ENCODE measurements at places on chromosomes 13 and 19.

- no peak for DNase-seq
These were observed 18.1 kb downstream of the SUGT1 start for GRCh38 chr13:52670726-52671125.

GRCh38 chr19:49651029-49651819, 9.2 kb downstream of the SCAF1 start:
- no peak for DNase-seq

- no peak for DNase-seq
These were observed 12.3 kb upstream of the BSG start for GRCh38 chr19:560121-560520.

DNA sequence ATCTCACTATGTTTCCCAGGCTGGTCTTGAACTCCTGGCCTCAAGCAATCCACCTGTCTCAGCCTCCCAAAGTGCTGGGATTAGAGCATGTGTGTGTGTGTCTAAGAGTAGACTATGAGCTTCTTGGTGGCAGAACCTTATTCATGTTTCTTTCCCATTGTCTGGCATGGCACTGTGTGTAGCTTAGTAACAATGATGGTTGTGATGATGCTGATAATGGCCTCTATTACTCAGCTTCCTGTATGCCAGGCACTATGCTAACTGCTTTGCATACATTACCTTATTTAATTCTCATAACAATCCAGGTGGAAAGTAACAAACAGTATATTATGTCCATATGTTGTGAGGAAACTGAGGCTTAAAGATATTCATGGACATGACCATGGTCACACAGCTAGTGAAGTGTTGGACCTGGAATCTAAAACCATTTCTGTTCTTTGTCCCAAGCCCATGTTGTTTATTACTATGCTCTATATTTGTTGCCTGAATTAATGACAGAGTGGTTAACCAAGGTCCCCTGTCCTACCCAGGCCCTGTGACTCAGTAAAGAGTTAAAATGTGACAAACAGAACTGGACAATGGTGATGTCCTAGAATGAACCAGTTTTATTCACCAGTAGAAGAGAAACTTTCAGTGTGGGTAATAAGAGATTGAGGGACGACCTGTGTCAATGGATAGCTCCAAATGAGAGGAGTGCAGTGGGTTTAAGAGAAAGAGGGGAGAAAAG, 109.6 kb downstream of the KLF5 start:
- DNase-seq, result no peak

DNA sequence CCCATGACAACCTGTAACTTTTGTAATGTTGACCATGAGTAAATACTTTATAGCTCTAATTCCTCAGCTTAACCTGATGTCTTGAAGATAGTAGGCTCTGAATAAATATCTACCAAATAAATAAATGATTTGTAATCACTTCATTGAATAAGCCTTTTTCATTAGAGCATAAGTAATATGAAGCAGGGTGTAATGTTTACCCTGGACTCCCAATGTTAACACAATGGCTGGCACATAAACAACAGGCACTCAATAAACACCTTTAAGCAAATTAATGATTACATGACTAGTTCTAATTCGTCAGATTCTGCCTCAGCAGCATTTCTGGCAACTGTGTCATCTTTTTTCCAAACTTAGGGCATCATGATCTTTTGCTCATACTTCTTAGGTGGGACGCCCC, 396.3 kb downstream of the LIG4 start:
- no peak for DNase-seq

DNA sequence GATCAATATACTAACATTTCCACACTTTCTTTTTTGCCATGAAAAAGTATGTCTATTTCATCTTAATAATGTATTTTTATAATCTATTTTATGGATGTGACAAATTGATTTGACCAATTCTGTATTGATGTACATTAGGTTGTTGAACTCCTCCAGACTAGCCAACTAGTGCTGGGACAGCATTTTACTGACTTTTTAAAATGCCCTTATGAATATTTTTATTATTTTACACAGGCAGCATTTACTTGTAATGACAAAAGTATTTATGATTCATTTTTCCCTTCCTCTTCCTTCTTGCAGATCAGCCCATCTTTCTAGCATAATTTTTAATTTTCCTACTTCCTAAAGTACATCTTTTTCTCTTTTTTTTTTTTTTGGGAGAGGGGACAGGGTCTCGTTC, 918 bp upstream of the FUZ start:
- DNase-seq, result no peak

DNA sequence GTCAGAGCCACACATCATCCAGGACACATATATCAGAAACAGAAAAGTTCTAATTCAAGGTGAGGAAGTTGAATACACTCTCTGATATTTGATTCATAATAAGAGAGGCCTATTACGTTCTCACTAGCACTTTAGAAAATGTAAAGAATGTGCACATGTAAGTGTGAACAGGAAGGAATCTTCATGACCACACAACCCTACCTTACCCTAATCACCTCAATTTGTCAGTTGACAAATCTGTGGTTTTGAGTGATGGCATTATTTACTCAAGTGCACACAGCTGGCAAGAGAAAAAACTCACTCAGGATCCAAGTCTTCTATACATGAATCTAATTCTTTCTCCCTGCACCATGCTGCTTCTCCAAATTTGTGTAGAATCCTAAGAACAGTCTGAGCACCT, 445.8 kb downstream of the SUCLA2 start:
- DNase-seq, result no peak

GRCh38 chr13:48292650-48293049, 10.9 kb upstream of the RB1 start:
- no peak for DNase-seq

DNA sequence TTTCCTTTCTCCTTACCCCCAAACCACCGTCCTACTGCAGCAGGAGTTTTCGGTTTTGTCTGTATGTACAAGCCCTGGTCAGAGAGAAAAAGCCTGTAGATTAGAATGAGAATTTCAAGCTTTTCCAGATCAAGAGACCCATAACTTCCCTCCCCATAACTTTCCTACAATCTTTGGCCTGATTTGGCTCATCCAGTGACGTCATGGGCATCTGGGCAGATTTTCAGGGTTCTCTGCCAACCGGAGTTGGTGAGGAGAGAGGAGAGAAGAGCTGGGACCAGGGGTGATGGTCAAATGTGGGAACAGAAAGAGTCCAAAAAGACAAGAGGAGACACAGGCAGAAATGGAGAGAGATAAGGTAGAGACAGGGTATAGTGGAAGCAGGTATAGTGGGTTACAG, 10.5 kb downstream of the IZUMO2 start:
- DNase-seq, result no peak

GRCh38 chr13:104996022-104996421, 1539.4 kb downstream of the EFNB2 start:
- no peak for DNase-seq

GRCh38 chr13:100306434-100306999, 217.6 kb downstream of the PCCA start:
- no peak for DNase-seq

- peak; percentile 52 for DNase-seq
These were observed 98.9 kb upstream of the SIAH3 start for GRCh38 chr13:45950386-45951000.

DNA sequence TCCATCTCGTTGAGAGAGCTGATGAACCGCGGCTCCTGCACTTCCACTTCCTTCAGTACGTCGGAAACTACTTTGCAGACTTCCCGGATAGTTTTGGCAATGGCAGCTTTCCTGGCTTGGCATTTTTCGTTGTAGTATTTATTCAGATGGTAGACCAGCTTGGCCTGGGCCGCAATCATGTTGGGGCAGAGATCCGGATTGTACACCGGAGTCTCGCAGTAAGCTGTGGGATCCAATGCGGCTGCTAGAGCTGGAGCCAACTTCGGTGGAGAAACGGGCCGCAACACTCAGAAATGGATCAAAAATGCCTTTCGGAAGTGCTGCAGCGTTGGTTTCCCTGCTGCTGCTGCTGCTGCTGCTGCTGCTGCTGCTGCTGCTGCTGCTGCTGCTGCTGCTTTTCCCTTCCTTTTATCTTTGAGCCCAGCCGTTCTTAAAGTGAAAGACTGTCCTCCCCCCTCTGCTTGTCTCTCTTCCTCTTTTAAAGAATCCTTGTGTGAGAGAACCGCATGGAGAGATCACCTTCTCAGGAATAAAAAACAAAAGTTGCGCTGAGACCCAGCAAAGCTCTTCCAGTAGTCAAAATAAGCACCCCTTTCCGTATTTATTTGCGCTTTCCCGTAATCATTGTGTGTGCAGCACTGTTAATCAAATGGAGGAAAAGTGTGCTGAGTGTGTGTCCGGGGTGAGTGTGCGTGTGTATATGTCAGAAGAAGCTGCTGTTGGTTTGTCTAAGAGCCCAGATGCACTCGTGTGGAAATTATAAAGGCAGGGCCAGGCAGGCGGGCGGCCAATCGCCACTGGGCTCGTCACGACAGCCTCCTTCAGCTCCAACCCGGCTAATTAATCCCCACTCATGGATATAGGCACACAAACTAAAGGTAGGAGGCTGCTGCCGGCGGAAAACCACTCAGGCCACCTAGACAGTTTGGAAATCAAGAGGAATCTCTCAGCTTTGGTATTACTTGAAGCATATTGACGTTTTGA, at the start of gene MAB21L1:
Gene MAB21L1, minus strand, starts transcription at position 730 of the 984 bp plus-strand sequence. Its CDS starts 551 bp downstream, at position 179.
- DNase-seq, result no peak

DNA sequence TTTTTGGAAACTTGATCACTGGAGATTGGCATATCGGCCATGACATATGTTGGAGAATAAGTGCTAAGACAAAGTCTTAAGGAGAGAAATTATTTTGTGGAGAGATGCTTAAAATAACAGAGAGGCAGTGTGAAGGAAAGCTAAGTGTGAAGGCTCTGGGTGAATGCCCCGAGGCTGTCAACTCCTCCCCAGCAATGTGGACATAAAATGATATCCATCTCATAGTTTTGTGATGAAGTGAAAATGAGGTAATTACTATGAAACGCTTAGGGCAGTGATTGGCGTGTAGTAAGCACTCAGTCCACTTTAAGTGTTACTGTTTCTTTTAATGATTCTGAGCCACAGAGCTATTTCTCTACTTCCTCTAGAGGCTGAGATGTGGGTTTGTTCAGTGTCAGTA, 195.8 kb upstream of the KLF12 start:
- no peak for DNase-seq

- no peak for DNase-seq
These were observed 615.5 kb upstream of the KLHL1 start for GRCh38 chr13:70723732-70724131.

- DNase-seq, result no peak
These were observed 24.9 kb upstream of the SIGLEC11 start for GRCh38 chr19:49985871-49986270.

- no peak for DNase-seq
These were observed 141.5 kb downstream of the STK24 start for GRCh38 chr13:98435376-98435775.

DNA sequence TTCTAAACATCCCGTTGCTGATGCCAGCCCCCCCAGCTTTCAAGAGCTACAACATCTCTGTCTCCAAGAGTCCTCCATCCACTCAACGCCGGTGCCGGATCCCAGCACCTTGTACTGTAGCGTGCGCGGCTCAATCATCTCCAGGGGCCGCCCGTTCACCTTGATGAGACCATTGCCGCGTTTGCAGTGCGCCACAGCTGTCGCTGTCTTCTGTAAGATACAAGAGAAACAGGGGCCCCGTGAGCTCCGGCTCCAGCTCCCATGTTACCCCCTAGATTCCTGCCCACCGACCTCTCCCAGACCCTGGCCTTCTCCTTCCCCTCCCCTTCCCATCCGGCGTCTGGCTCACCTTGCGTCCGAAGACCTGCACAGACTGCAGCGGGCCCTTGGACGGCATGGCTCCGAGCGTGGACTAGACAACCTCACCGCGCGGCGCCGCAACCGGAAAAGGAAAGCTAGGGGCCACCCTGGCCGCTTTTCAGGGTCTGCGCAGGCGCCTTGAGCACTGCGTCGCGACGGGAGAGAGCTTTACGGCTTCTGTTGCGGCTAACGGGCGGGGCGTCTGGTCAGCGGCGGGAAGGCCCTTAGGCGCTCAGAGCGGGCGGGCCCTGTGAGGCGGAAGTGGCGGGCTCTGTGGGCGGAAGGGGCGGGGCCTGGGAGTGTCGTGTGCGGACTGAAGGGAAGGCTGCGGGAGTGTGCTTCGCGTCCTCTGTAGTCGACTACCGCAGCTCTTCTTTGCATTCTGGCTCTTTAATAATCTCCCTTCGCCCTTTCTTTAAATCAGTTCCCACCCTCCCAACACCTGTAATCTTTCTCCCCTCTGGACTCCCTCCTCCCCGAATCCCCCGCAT, at the start of gene RPS16:
Gene RPS16, minus strand, starts transcription at position 451 of the 851 bp plus-strand sequence. Its CDS starts 54 bp downstream, at position 397.
- DNase-seq, result peak; percentile 99

- peak; percentile 84 for DNase-seq
These were observed at the start of gene ZNF814 for GRCh38 chr19:57888560-57889231. Gene ZNF814, minus strand, starts transcription at chr19:57889037. Its CDS starts 235 bp downstream, at chr19:57888802.

DNA sequence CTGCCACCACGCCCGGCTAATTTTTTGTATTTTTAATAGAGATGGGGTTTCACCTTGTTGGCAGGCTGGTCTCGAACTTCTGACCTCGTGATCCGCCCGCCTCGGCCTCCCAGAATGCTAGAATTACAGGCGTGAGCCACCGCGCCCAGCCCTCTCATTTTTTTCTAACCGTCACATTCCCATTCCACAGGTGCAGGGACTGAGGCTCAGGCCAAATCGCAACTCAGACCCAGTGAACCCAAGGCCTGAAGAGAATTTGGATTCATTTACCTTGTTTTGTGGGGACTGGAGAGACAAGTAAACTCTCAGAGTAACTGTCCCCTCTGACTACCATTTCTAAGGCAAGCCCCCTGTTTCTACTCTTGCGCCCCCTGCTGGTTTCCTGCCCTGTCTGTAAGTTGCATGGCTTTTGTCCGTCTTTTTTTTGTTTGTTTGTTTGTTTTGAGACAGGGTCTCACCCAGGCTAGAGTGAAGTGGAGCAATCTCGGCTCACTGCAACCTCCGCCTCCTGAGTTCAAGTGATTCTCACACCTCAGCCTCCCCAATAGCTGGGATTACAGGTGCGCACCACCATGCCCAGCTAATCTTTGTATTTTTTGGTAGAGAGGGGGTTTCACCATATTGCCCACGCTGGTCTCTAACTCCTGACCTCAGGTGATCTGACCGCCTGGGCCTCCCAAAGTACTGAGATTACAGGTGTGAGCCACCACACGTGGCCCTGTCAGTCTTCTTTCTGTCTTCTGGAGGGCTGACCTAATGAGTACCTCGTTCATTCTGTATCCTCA, 2.3 kb upstream of the STRN4 start:
- peak; percentile 64 for DNase-seq

DNA sequence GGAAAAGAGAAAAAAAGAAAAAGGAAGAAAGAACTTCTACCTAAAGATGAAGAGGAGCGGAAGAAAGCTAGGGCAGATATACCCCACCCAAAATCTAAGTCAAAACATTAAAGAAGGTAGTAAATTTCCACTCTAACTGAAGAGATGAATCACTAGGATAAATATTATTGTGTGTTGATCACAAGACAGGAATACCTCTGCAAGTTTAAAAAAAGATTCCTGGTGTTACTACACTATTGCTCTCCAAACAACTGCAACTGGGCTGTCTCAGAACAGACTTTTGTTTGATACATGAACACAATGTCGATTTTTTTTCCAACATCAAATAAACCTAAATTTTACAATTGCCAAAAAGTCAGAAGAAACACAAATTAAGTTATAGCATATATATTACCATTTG, 6.8 kb downstream of the HSPH1 start:
- no peak for DNase-seq

GRCh38 chr13:42125046-42125445, 76.6 kb downstream of the DGKH start:
- no peak for DNase-seq

GRCh38 chr13:85700906-85701305, 98.3 kb downstream of the SLITRK6 start:
- no peak for DNase-seq
